Smooth muscle cell of the pulmonary artery (primary cell): ENCODE measurements at places on chromosomes 12 and 14. TPM values are rescaled to one million over a fixed set of nuclear protein-coding genes. Genes with fewer than 3 reads are reported as not detected.

CAPZA3 gene
- total RNA-seq: not detected in 2 replicates

RNF212B gene
- total RNA-seq: not detected in 2 replicates

EPYC gene
- total RNA-seq: not detected in 2 replicates

FGF23 gene
- not detected in 2 replicates for total RNA-seq

SIVA1 gene
- 35.9 and 47.0 TPM in 2 replicates for total RNA-seq

CTDSP2 gene
- 81.6 and 108 TPM in 2 replicates for total RNA-seq
